ENCODE measurements at places on chromosomes 7 and 10.

DNA sequence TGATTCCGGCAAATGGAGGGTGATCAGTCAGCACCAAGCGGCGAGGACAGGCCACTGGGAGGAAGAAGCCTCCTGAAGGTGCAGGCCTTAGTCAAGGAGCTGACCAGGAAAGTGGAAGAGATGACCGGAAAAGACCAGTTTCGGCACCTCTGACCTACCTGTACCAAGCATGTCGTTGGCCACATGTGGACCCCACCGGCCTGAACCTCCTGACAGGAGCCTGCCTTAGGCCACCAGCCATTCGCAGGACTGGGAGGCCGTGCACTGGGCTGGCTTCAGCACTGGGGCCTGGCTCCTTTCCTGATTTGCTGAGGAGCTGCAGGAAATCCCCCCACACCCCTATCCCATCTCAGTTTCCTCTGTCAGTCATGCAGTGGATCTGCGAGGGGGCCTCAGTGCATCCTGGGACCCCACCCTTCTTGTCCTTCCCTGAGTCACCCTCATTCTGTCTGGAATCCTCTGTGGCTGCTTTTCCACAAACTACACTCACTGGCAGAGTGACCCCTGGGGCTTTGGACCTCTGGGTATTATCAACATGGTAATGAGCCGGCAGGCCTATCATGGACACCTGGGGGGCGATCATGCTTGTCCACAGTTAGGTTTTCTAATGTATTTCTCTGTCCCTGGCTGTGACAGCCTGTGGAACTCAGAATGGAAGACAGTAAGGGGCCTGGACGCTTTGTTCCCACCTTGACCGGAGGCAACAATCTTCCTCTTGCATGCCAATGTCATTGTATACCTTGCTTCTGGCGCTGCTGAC is 33.0 kb downstream of the RAMP3 start:
- DNase-seq: no peak

- no peak for DNase-seq
These were observed 233.9 kb upstream of the AOAH start for GRCh38 chr7:36958111-36958733.

GRCh38 chr7:121138262-121138933 is 149.9 kb downstream of the CPED1 start:
- no peak for DNase-seq

- DNase-seq: no peak
These were observed 22.7 kb upstream of the AASS start for GRCh38 chr7:122166740-122167139.

- no peak for DNase-seq
These were observed 27.1 kb upstream of the GJD4 start for GRCh38 chr10:35577926-35578617.

GRCh38 chr7:152076324-152076821 is 50.9 kb downstream of the GALNT11 start:
- DNase-seq: no peak

- no peak for DNase-seq
These were observed 31.8 kb downstream of the GHRHR start for GRCh38 chr7:30995536-30995935.

DNA sequence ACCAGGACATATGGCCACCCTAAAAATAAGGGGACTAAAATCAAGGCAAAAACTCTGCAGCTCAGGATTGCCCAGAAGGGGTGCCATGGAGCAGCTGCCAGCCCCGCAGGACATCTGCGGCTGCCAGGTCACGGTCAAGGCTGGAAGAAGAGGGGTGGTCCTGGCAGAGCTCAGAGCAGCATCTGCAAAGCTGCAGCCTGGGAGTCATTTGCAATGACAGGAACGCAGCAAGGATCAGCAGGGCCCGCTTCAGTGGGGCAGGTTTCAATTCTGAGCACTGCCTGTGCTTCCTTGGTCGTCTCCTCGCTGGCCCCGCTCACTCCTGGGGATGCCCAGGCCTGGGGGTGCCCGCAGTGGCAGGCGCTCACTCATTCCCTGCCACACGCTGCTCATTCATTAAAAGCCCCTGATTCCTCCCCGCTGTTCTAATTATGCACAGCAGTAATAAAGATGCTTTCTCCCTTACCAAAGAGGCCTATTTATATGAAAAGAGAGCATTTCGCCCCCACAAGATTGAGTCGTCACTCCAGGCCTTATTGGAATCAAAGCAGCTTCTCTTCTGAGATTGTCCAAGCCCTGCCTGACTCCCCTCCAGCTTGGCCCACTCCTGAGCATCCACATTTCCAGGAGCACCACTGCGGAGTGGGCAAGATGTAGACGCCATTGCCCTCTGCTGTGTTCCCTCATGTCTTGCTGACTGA is 4.6 kb downstream of the HSPA12A start:
- no peak for DNase-seq

GRCh38 chr7:156792611-156793010 is 100.4 kb downstream of the LMBR1 start:
- DNase-seq: no peak
